Ovary (tissue), 10 donors: ENCODE measurements at places on chromosomes 11 and 22. TPM values are rescaled to one million over a fixed set of nuclear protein-coding genes. Genes with fewer than 3 reads are reported as not detected.
A peak's percentile ranks its signal among the peaks of the same experiment; 100 is the strongest.

GRCh38 chr11:104694259-104695064, 203.8 kb downstream of the CASP12 start:
- no peaks in the 10 kb centered on the region for H3K36me3 ChIP-seq
- H3K4me1 ChIP-seq: no peaks in the 10 kb centered on the region
- H3K4me3 ChIP-seq: no peak overlapping the region
- H3K27ac ChIP-seq: no peak overlapping the region

DNA sequence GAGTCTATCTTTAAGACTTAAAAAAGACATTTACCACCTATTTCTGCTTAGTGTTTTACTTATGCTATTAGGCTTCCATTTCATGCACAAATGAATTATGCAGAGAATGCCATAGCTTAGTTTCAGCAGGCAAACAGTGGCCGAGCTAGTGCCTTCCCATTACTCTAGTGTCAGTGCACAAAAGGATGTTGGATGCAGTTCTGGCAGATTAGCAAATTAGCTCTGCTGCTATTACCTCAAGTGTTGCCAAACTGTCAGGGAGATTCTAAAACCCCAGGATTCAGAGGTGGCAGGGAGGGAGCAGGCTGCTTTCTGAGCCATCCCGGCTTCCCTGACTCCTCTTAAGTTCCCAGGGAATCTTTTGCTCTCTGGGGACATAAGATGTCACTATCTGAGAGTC, 209.4 kb upstream of the NCAM1 start:
- no peak overlapping the region for H3K4me3 ChIP-seq
- no peaks in the 10 kb centered on the region for H3K27me3 ChIP-seq
- no peak overlapping the region for H3K27ac ChIP-seq
- no peaks in the 10 kb centered on the region for H3K36me3 ChIP-seq
- H3K4me1 ChIP-seq: peaks cover 5% of the 10 kb centered on the region

GRCh38 chr11:131979364-131979763, 608.9 kb downstream of the NTM start:
- no peak overlapping the region for H3K27ac ChIP-seq
- no peaks in the 10 kb centered on the region for H3K27me3 ChIP-seq
- no peak overlapping the region for H3K4me3 ChIP-seq
- no peaks in the 10 kb centered on the region for H3K4me1 ChIP-seq

GRCh38 chr22:49062155-49062801, 765.4 kb downstream of the BRD1 start:
- H3K4me3 ChIP-seq: no peak overlapping the region
- no peaks in the 10 kb centered on the region for H3K36me3 ChIP-seq
- no peaks in the 10 kb centered on the region for H3K27me3 ChIP-seq

PNPLA3 gene
- total RNA-seq: 0.89 TPM

CYP2R1 gene
- total RNA-seq: 7.1 TPM

DNA sequence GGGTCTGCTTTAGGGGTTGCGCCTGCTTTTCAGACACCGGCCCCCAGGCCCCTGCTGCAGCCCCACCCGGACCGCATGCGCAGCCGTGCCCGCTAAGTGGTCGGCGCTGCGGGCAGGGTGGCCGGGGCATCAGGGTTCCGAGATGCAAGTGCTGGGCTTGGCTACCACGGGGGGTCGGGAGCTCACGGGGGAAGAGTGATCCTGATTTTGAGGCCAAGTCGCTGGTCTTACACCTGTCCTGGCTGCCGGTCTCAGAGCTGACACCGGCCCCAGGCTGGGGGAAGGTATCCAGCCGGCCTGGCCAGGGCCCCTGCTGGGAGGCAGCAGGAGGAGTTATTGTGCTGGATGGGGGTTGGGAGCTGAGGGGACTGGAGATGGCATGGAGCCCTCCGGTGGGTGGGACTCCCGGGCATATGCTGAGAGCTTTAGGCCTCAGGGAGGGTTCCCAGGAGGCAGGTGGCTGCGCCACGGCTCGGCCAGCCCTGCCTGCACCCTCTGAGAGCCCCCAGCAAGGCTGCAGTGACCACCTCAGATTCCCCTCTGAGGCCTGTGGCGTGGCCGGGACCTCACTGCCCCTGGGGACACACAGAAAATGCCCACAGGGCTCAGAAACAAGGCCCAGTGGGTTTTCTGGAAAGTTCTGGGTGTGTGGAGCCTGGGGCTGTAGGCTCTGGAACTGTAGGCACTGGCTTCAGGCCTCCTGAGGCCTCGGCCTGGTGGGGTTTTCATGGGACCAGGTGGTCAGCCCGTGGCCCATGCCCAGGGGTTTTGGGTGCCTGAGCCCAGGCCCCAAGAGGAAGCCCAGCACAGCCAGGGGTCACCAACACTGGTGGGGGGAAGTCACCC, 4.4 kb upstream of the MUC5AC start:
- H3K4me3 ChIP-seq: no peak overlapping the region
- no peaks in the 10 kb centered on the region for H3K36me3 ChIP-seq
- H3K27ac ChIP-seq: no peak overlapping the region
- peak; percentile 5 for DNase-seq
- H3K4me1 ChIP-seq: no peaks in the 10 kb centered on the region
- no peaks in the 10 kb centered on the region for H3K27me3 ChIP-seq

UPK2 gene
- total RNA-seq: not detected

DNA sequence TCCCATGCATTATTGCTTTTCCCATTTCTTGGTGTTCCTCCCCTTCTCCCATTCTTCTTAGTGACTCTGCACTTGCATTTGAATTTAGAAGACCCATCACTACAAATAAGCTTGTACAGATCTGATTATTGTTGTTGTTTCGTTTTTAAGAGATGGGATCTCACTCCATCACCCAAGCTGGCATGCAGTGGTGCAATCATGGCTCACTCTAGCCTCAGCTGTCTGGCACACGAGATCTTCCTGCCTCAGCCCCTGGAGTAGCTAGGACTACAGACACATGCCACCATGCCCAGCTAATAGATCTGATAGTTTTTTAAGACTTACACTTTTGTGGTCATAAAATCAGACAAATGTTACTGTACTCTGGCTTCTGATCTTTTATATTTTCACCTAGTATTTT, 252.1 kb downstream of the DDX10 start:
- H3K4me3 ChIP-seq: no peak overlapping the region
- DNase-seq: no peak
- no peak overlapping the region for H3K27ac ChIP-seq

GRCh38 chr22:45594123-45594941, 77.3 kb upstream of the ATXN10 start:
- no peak for DNase-seq
- no peaks in the 10 kb centered on the region for H3K27me3 ChIP-seq
- H3K27ac ChIP-seq: no peak overlapping the region
- H3K4me1 ChIP-seq: no peaks in the 10 kb centered on the region

KRTAP5-8 gene
- total RNA-seq: not detected

GRCh38 chr11:85114786-85115185, 512.4 kb downstream of the DLG2 start:
- H3K4me3 ChIP-seq: no peak overlapping the region
- no peaks in the 10 kb centered on the region for H3K36me3 ChIP-seq
- no peaks in the 10 kb centered on the region for H3K4me1 ChIP-seq

ADM2 gene
- 2.6 TPM for total RNA-seq

- no peaks in the 10 kb centered on the region for H3K36me3 ChIP-seq
- peaks cover 3% of the 10 kb centered on the region for H3K4me1 ChIP-seq
- DNase-seq: no peak
- H3K4me3 ChIP-seq: no peak overlapping the region
- no peaks in the 10 kb centered on the region for H3K27me3 ChIP-seq
Measured at GRCh38 chr11:75925785-75926164, 110.8 kb downstream of the UVRAG start.

PATE4 gene
- not detected for total RNA-seq

KCNJ11 gene
- 0.85 TPM for total RNA-seq

DNA sequence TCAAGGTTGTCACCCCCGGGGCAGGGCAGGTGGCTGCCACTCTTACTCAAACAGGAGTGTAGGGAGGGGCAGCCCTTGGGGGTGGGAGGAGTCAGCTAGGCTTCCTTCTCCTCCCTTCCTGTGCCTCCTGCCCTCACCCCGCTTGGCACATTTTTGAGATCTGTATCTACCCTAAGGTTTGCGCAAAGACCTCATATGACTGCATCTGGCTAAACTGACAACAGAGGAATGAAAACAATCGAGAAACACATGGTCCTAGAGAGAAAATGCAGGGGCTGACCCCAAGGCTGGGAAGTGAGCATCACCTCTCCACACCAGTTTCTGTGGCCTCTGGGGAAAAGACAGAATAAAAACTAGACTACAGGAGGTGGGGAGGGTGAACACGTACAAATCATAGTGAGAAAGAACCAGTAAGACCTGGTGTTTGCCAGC, 28.1 kb downstream of the IGSF9B start:
- no peaks in the 10 kb centered on the region for H3K27me3 ChIP-seq
- no peak overlapping the region for H3K4me3 ChIP-seq
- H3K4me1 ChIP-seq: no peaks in the 10 kb centered on the region
- H3K27ac ChIP-seq: no peak overlapping the region
- H3K36me3 ChIP-seq: no peaks in the 10 kb centered on the region

BTBD18 gene
- total RNA-seq: not detected

- H3K4me1 ChIP-seq: no peaks in the 10 kb centered on the region
- no peak overlapping the region for H3K4me3 ChIP-seq
- H3K27me3 ChIP-seq: no peaks in the 10 kb centered on the region
Measured at GRCh38 chr11:80082406-80082805, 641.6 kb upstream of the TENM4 start.
